Adrenal gland (tissue), 19 donors: ENCODE measurements at places on chromosomes 16 and 17. TPM values are rescaled to one million over a fixed set of nuclear protein-coding genes. Genes with fewer than 3 reads are reported as not detected.

KREMEN2 gene
- not detected for polyA plus RNA-seq

TENT4B gene
- 4.2 TPM for polyA plus RNA-seq

UTS2R gene
- polyA plus RNA-seq = not detected

KRTAP4-9 gene
- not detected for polyA plus RNA-seq

ANKRD40CL gene
- not detected for polyA plus RNA-seq

CA10 gene
- polyA plus RNA-seq = 0.64 TPM

GAS7 gene
- 3.6 TPM for polyA plus RNA-seq

CTRB2 gene
- 0.88 TPM for polyA plus RNA-seq

SLC9A5 gene
- polyA plus RNA-seq = 2.8 TPM

SECTM1 gene
- polyA plus RNA-seq = 1.4 TPM

WFIKKN1 gene
- 3.9 TPM for polyA plus RNA-seq

CCL5 gene
- 5.4 TPM for polyA plus RNA-seq

PRSS21 gene
- polyA plus RNA-seq = 2.6 TPM

DUS2 gene
- polyA plus RNA-seq = 13.2 TPM

NT5M gene
- 0.40 TPM for polyA plus RNA-seq

IL34 gene
- 35.0 TPM for polyA plus RNA-seq

KRT31 gene
- polyA plus RNA-seq = not detected

C17orf67 gene
- polyA plus RNA-seq = 1.9 TPM

CSF3 gene
- 6.1 TPM for polyA plus RNA-seq

RPRML gene
- not detected for polyA plus RNA-seq

MVP gene
- 200 TPM for polyA plus RNA-seq

GP1BA gene
- polyA plus RNA-seq = not detected

TNFRSF13B gene
- polyA plus RNA-seq = 0.18 TPM

NTN1 gene
- polyA plus RNA-seq = 0.24 TPM
